Cardiac muscle cell (in vitro differentiated cells and primary cell): ENCODE measurements at places on chromosomes 13 and 19. TPM values are rescaled to one million over a fixed set of nuclear protein-coding genes. Genes with fewer than 3 reads are reported as not detected.

GRCh38 chr13:74871369-74872070 is 610.4 kb downstream of the TBC1D4 start:
- no peaks in the 10 kb centered on the region for H3K36me3 ChIP-seq
- H3K27ac ChIP-seq: no peak overlapping the region
- DNase-seq: no peak
- H3K27me3 ChIP-seq: no peaks in the 10 kb centered on the region
- no peaks in the 10 kb centered on the region for H3K4me1 ChIP-seq

DNA sequence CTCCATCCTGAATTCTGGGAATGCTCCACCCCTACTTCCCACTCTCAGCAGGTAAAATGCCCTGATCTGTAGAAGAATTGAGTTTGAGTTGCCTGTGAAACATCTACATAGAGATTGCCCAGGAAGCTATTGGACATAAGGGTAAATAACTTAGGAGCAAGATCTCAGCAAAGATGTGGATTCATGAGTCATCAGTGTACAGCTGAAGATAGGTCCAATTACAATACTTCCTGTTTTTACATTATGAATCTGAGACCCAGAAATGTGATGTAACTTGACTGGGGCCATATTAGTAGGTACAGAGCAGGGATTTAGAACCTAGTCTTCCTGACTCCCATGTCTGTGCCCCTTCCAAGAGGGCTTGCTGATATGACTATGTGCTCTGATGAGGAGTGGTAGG is 79.4 kb upstream of the FNDC3A start:
- H3K36me3 ChIP-seq: no peaks in the 10 kb centered on the region
- no peak for DNase-seq
- peaks cover 22% of the 10 kb centered on the region for H3K27me3 ChIP-seq

DNA sequence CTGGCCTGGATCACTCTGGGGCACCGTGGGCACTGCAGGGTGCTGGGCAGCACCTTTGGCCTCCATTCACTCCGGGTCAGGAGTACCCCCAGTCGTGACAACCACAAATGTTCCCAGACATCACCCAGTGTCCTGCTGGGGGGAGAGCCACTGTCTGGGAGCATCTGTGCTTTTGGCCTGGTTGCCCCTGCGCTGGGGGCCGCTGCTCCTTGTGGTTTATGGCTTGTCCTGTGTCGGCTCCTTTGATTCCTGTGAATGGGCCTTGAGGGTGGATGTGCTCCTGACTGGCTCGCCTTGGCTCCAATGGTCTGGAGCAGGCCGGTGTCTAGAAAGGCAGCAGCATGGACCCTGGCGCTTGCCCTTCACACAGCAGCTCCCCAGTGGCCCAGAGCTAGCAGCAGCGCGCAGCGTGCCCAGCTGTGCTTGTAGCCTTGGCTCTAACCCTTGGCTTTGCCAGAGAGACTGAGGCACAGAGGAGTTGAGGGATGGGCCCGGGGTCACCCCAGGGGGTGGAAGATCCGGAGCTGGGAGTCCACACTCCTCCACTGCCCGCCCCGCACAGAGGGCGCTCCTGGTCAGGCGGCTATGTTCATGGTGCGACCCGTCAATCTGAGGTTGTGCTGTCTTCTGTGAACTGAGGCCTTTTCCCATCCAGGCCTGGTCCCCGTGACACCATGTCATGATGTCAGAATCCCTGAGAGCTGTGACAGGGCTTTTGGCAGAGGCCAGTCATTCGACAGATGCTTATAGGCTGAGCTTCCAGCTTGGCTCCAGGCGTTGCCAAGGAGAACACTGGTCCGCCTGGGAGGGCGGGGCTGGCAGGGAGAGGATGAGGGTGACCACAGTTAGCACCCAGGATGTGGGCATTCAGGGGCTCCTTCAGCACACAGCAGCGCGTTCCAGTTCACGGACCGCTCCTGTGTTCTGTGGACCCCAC is 4.1 kb downstream of the DAZAP1 start:
- no peaks in the 10 kb centered on the region for H3K27me3 ChIP-seq
- no peak overlapping the region for H3K4me3 ChIP-seq
- DNase-seq: peak; percentile 31
- H3K27ac ChIP-seq: peak overlapping the region; percentile 50
- no peaks in the 10 kb centered on the region for H3K36me3 ChIP-seq

- H3K4me1 ChIP-seq: no peaks in the 10 kb centered on the region
- DNase-seq: no peak
- no peak overlapping the region for H3K4me3 ChIP-seq
- H3K27ac ChIP-seq: no peak overlapping the region
These were observed 3.7 kb downstream of the ZSCAN22 start for GRCh38 chr19:58330458-58330857.

DNA sequence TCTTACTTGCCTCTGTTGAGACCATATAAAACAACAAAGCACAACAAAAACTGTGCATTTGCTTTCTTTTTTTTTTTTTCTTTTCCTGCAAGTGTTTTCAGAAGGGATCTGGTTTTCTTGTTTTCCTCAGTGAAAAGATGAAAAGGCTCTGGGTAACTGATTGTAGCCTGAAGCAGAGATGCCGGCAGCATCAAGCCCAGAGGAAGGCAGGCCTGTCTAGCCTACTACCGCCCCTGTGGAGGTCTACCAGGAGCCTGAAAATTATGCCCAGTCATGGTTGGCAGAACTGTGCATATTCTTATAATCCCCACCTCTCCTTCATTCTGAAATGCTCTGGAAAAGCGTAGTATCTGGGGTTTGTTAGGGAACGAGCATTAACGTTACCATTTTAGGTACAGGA is 32.6 kb upstream of the MEDAG start:
- H3K4me1 ChIP-seq: peaks cover 6% of the 10 kb centered on the region
- DNase-seq: no peak
- no peak overlapping the region for H3K4me3 ChIP-seq
- H3K27me3 ChIP-seq: no peaks in the 10 kb centered on the region
- no peak overlapping the region for H3K27ac ChIP-seq
- no peaks in the 10 kb centered on the region for H3K36me3 ChIP-seq

DNA sequence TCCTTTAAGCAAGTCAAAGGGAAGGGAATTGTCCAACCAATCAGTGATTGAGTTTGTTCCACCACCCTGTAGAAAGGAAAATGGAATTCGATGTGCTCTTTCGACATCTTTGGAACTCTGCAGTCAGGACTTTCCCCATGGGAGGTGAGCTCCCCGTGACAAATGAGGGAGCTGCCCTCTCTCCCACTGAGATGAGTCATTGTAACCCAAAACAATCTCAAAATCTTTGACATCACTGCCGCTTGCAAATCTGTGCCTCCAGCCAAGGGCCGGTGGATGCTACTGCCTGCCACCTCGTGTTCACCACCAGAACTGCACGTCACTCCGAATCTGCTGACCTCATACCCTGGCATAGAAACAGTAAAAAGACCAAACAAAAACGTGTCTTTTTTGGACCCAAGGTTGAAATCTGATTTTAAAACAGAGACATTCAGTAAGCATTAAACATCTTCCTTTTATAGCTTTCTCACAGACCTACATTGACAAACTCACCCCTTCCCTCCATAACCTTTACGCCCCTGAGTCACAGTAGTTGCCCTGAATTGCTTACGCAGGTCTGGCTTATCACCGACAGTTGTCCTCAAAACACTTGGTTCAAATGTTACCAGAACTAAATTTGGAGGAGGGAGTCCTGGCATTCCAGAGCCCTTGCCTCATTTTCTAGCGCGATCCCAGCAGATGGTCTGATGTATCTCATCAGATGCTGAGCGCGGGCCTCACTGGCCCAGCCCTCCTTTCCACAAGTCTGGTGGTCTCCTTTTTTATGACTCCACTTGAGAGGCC is 105.2 kb downstream of the COL4A2 start:
- no peak overlapping the region for H3K4me3 ChIP-seq
- peak; percentile 99 for DNase-seq
- peaks cover 30% of the 10 kb centered on the region for H3K4me1 ChIP-seq
- no peaks in the 10 kb centered on the region for H3K27me3 ChIP-seq
- H3K36me3 ChIP-seq: no peaks in the 10 kb centered on the region

DNA sequence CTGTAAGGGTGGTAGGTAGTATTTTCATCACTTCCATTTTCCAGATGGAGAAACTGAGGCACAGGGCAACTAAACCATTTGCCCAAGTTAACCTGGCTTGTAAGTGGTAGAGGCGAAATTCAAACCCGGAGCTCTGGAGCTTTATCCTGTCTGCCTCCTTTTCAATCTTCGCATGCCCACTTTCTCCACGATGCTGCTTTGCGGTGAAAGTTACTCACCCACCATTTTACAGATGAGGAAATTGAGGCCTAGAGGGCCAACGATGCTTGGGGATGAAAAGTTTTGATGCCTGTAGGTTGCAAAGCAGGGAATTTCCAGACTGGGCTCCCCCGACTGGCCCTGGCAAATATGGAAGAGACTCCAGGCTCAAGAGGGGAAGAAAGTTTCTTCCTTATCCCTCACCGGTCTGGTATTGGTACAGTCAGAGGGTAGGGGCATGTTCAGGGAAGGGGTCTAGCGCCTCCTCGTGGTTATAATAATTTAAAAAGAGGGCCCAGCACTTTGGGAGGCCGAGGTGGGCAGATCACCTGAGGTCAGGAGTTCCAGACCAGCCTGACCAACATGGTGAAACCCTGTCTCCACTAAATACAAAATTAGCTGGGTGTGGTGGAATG is 1.9 kb upstream of the SH2D3A start:
- H3K27me3 ChIP-seq: peaks cover 15% of the 10 kb centered on the region
- H3K27ac ChIP-seq: no peak overlapping the region
- H3K36me3 ChIP-seq: no peaks in the 10 kb centered on the region
- no peaks in the 10 kb centered on the region for H3K4me1 ChIP-seq
- peak; percentile 44 for DNase-seq

- H3K36me3 ChIP-seq: no peaks in the 10 kb centered on the region
- H3K27ac ChIP-seq: no peak overlapping the region
- H3K4me3 ChIP-seq: no peak overlapping the region
- DNase-seq: no peak
- no peaks in the 10 kb centered on the region for H3K27me3 ChIP-seq
These were observed 2.3 kb downstream of the DHRS12 start for GRCh38 chr13:51801631-51802099.

GRCh38 chr13:42549552-42549936 is 24.4 kb upstream of the TNFSF11 start:
- no peaks in the 10 kb centered on the region for H3K36me3 ChIP-seq
- no peak overlapping the region for H3K4me3 ChIP-seq
- H3K27me3 ChIP-seq: no peaks in the 10 kb centered on the region
- no peak for DNase-seq
- no peaks in the 10 kb centered on the region for H3K4me1 ChIP-seq

DNA sequence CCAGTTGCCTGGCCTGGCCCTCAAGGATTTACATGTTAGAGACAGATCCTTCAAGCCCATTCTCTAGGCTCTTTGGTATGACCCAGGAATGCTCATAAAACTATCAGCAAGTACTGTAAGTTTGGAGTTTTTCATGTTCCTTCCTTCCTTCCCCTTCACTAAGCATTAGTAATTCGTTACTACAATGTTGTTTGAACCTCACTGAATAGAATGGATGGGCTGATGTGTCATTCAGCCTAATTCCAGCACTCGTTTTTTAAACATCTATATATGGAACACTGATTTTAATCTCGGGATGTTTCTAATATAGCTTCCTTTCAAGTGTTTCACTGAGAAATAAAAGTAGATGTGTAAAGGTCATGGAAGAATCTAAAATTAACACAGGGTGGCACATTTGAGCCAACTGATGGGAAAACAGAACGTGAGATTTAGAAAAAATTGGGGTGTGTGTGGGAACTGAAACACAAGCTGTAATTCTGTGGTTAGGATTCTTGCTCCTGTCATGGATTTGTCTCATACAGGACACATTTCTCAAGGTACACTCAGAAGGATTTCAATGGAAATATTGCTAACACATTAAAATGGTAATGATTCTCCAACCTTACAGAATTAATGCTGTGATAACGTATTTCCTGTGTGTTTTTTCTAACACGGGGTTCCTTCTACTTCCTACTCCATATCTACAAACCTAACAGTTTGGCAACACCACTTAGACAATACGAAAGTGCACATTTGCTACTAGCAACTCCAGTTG is 93.4 kb downstream of the FLT1 start:
- no peak overlapping the region for H3K27ac ChIP-seq
- DNase-seq: peak; percentile 89
- no peaks in the 10 kb centered on the region for H3K36me3 ChIP-seq
- H3K4me1 ChIP-seq: peaks cover 12% of the 10 kb centered on the region
- no peaks in the 10 kb centered on the region for H3K27me3 ChIP-seq

DNA sequence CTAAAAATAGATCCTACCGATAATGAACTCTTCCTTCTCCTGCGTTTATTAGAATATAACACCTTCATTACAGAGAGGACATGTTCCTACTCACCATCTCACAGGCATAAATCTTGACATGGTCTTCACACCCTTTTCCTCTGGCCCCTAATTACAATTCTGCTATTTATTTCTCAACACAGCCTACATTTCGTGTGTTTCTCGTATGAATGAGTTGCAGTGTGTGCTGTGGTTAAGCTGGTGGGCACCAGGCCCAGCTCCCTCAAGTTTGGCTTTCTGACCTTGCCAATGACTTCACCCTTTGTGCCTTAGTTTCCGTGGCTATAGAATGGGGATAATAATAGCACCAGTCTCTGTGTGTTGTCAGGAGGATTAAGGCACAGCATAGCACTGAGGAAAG is 12.3 kb upstream of the KATNAL1 start:
- no peak overlapping the region for H3K27ac ChIP-seq
- peaks cover 6% of the 10 kb centered on the region for H3K4me1 ChIP-seq
- no peaks in the 10 kb centered on the region for H3K27me3 ChIP-seq
- no peak overlapping the region for H3K4me3 ChIP-seq
- H3K36me3 ChIP-seq: no peaks in the 10 kb centered on the region

DNA sequence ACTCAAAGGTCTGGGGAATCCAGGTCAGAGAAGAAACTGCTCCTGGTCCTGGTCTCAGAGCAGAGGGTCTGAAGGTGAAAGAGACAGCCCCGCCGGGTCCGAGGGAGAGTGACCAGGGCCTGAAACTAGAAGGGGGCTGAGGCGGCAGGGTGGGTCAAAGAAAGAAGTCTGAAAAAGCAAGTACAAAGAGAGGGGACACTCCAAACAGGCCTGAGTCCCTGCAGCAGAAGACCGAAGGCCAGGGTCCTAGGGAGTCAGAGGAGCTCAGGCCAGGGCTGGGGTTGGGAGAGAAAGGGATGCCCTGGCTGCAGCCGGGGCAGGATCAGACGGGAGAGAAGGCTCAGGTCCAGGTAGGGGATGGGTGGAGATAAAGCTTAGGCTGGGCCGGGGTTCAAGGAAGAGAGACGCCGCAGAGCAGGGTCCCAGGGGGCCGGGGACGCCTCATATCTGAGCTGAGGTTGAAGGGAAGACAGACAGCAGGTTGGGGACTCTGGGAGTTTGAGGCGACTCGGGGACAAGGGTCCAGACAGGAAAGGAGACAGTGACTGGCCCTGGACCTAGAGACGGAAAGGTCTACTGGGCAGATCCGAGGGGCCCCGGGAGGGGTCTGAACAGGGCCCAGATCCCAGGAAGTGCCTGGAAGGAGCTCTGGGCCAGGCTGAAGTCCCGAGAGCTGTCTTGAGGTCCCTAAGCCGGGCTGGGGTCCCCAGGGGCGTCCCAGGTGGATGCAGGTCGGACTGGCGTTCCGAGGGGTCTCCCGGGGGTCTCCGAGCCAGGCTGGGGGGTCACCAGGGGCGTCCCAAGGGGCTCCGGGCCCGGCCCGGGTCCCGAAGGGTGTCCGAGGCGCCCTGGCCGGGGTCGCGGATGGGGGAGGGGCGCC is 795 bp downstream of the MLLT1 start:
- no peak for DNase-seq
- no peaks in the 10 kb centered on the region for H3K36me3 ChIP-seq
- H3K4me1 ChIP-seq: peaks cover 50% of the 10 kb centered on the region
- H3K27me3 ChIP-seq: no peaks in the 10 kb centered on the region
- peak overlapping the region; percentile 91 for H3K27ac ChIP-seq

The TEX101 gene
- not detected in 2 replicates for total RNA-seq

The IQCN gene
- total RNA-seq: 2.3 and 3.2 TPM in 2 replicates

The CLEC17A gene
- not detected in 2 replicates for total RNA-seq

The RPS16 gene
- total RNA-seq: 369 and 374 TPM in 2 replicates

The ZNF726 gene
- total RNA-seq: 2.3 and 4.0 TPM in 2 replicates

The APOC4 gene
- total RNA-seq: not detected in 2 replicates

The CEACAM5 gene
- not detected in 2 replicates for total RNA-seq

The RGL3 gene
- total RNA-seq: 29.2 and 52.1 TPM in 2 replicates

The PDX1 gene
- not detected in 2 replicates for total RNA-seq

The SIGLEC14 gene
- not detected in 2 replicates for total RNA-seq

The PPP1R12C gene
- total RNA-seq: 107 and 120 TPM in 2 replicates
